Stimulated activated CD8-positive, alpha-beta memory T cell treated with anti-CD3 and anti-CD28 coated beads, Interleukin-15, amount 100 ng/mL, for 48 hours (primary cell): ENCODE measurements at places on chromosomes 4 and X.

- DNase-seq: no peak
These were observed 19.7 kb upstream of the ACSL1 start for GRCh38 chr4:184845367-184846021.

GRCh38 chrX:31181377-31182000 lies 109.6 kb upstream of the FTHL17 start:
- DNase-seq: no peak

- DNase-seq: no peak
These were observed 816.4 kb upstream of the FRG1 start for GRCh38 chr4:189124149-189124758.

- DNase-seq: no peak
These were observed 47.7 kb downstream of the ZFYVE28 start for GRCh38 chr4:2370597-2371320.

DNA sequence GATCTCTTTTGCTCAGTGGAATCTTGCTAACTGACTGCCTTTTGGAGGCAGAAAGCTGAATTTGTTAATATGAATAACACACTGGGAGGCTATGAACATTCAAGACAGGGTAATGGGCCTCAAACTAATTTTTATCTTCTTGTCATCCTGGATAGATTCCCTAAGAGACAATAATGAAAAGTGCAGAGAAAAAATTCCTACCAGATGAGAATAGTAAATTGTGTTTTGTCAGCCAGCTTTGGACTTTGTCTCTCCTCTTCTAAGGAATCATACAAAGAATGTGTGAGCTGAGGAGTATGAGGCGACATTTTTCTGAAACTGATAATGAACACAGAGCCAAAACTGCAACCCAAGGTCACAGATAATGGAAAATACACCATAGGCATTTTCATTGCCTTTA lies 649.3 kb downstream of the IQCM start:
- DNase-seq: no peak

- no peak for DNase-seq
These were observed 283.2 kb downstream of the DCHS2 start for GRCh38 chr4:154208424-154208823.

DNA sequence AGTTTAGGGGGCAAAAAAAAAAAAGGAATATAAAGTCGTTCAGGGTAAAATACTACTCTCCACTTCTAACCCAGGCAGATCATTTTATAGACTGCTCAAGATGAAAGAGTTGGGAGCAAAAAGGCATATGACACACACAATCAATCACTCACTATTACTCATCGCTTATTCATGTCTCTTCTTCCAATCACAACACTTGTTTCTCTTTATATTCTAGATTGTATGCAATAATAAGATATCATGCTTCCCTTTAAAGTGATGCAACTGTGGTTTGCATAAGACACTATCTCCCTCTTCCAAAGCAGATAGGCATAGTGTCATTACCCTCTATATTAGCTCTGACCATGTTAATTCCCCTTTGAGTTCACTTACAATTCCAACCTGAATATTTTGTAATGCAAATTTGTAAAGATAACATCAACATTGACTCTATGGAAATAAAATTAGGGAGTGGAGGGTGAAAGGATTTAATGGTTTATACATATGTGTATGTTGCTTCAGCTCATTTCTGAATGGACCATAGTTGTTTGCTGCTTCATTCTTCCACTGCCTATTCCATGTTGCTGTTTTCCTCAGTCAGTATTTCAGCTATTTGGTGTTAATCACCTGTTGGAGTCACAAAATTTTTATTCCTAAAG lies 154.9 kb upstream of the EPHA5 start:
- DNase-seq: no peak

- no peak for DNase-seq
These were observed 718 bp downstream of the SPIN3 start for GRCh38 chrX:56994375-56995270.
